GDM1 (cell line): ENCODE measurements at places on chromosomes 2 and 18.

GRCh38 chr2:234968631-234969305, 17.0 kb downstream of the SH3BP4 start:
- no peak for DNase-seq

- no peak for DNase-seq
These were observed 115.3 kb upstream of the STON1 start for GRCh38 chr2:48414640-48414979.

DNA sequence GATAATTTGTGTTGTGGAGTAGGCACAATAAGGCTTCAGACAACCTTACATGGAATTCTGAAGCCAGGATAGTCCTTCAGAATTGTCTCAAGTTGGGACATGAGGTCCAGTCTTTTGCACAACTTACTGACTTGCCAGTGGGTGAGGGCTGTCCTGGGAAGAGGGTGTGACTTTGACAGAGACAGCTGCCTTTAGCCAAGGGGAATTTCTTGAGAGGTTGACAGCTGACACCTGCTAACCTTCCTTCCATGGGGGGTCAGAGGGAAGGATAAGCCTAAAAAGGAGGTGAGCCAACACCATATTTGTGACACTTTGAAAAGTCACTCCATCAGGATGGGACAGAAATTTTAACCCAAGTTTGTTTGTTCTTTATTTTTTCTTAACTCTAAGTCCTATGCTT, 907.8 kb upstream of the CRIM1 start:
- DNase-seq: no peak

DNA sequence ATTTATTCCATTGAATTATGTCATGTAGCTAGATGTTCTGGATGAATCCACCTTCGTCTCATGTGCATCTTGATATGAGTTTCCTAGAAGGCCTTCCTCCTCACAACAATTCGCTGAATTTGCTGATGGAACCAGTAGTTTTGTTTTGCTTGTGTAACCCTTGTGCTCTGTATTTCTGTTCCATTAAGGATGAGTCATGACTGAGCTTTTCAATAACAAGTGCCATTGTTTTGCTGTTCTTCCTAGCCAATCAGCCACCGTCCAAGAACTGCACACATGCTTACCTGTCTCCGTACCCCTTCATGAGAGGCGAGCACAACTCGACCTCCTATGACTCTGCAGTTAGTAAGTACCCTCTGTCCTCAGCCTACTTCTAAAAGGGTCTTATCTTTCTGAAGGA, 2.3 kb downstream of the TMEM182 start:
- no peak for DNase-seq

GRCh38 chr18:11146238-11146946, 3.0 kb downstream of the PIEZO2 start:
- DNase-seq: no peak

GRCh38 chr18:59359576-59359952, 499 bp upstream of the LMAN1 start:
- DNase-seq: no peak
